Activated CD4-positive, alpha-beta memory T cell treated with anti-CD3 and anti-CD28 coated beads for 36 hours (primary cell): ENCODE measurements at places on chromosomes 2 and 18. TPM values are rescaled to one million over a fixed set of nuclear protein-coding genes. Genes with fewer than 3 reads are reported as not detected.

DNA sequence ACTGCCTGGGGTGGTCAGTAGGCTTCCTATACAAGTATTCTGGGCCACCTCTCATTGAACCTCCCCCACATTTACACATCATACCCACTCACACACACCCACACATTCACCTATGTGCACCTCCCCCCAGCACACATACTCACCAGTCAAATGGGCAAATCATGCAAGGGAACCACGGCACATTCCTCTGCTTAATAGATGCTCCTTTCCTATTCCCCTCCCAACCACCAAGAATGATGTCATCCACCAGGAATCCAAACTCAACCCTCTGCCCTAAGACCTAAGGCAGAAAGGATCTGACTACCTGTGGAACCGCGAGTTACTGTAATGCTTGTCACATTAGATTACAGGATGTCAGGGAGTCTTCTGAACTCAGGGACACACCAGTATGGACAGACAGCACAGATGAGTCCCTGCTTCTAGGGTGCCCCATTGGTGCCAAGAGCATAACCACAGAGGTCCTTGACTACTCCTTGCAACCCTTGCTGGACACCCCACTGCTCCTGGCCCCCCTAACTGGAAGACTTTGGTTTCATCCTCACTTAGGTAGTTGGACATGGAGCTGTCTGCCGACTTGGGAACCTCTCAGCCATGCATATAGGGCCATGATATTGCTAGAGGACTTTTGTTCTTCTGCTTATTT, 21.5 kb upstream of the CAB39 start:
- DNase-seq = no peak
- no peaks in the 10 kb centered on the region for H3K27me3 ChIP-seq
- no peak overlapping the region for H3K27ac ChIP-seq

- no peaks in the 10 kb centered on the region for H3K4me1 ChIP-seq
- no peak overlapping the region for H3K27ac ChIP-seq
- DNase-seq = no peak
- H3K36me3 ChIP-seq = no peaks in the 10 kb centered on the region
- H3K27me3 ChIP-seq = no peaks in the 10 kb centered on the region
- no peak overlapping the region for H3K4me3 ChIP-seq
Observed at GRCh38 chr2:71575966-71576365, 122.6 kb downstream of the DYSF start.

The BABAM2 gene
- 72.3 TPM for total RNA-seq

The CREB1 gene
- total RNA-seq = 90.7 TPM
